ENCODE measurements at places on chromosomes 3 and 15.
A peak's percentile ranks its signal among the peaks of the same experiment; 100 is the strongest.

GRCh38 chr15:74339371-74339770 is 28.1 kb downstream of the CYP11A1 start:
- DNase-seq = no peak

GRCh38 chr15:78312957-78313356 is 13.5 kb upstream of the SKIC8 start:
- no peak for DNase-seq

- DNase-seq = no peak
Measured at GRCh38 chr3:125079675-125080045, 23.9 kb upstream of the HEG1 start.

GRCh38 chr3:70824078-70824477 is 511.6 kb upstream of the MDFIC2 start:
- DNase-seq = peak; percentile 42

GRCh38 chr15:56804938-56805337 is 71.6 kb upstream of the ZNF280D start:
- DNase-seq = no peak

- no peak for DNase-seq
Measured at GRCh38 chr3:188348435-188349244, 194.7 kb downstream of the LPP start.

DNA sequence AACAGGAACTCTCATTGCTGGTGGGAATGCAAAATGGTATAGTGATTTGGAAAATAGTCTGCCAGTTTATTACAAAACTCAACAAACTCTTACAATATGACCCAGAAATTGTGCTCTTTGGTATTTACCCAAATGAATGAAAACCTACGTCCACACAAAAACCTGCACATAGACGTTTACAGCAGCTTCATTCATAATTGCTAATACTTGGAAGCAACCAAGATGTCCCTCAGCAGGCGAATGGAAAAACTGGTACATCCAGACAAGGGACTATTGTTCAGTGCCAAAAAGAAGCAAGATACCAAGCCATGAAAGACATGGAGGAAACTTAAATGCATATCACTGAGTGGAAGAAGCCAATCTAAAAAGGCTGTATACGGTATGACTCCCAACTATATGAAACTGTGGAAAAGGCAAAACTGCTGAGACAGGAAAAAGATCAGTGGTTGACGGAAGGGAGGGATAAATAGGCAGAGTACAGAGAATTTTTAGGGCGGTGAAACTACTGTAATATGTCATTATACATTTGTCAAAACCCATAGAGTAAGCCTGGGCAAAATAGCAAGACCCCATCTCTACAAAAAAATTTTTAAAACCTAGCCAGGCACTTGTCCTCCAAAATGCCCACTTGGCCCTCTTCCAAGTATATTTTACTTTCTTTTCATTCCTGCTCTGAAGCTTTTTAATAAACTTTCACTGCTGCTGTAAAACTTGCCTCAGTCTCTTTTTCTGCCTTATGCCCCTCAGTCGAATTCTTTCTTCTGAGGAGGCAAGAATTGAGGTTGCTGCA is 4.9 kb upstream of the MKRN2OS start:
- DNase-seq = no peak

DNA sequence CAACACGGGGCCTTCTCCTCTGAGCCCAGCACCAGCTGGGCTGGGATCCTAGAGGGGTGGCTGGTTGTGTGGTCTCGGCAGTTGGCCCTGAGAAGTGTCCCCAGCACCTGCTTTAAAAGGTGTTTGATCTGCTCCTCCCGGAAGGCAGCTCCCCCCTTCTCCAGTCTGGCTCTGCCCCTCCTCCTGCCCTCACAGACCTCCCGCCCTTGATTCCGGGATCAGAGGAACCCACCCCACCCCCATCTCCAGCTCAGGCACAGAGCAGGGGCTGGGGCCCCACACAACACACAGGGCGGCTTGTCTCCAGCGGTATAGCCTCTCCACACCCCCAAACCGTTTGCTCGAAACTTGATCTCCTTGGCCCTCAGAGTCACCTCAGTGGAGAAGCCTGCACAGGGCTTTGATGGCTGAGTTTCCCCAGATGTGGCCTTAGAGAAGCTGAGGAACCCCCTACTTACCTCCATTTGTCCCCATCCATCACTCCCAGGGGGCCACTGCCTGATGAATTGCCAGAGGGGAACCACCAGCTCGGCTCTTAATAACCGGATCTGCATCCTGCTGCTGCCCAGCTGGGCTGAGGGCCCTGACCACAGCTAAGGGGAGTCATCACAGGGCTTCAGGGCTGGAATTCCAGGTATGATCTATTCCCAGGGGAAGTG is 6.4 kb upstream of the STRA6 start:
- DNase-seq = peak; percentile 73

- peak; percentile 70 for DNase-seq
Measured at GRCh38 chr15:70608144-70608543, 155.2 kb downstream of the UACA start.

- no peak for DNase-seq
Measured at GRCh38 chr3:45272032-45272810, 46.1 kb upstream of the TMEM158 start.

DNA sequence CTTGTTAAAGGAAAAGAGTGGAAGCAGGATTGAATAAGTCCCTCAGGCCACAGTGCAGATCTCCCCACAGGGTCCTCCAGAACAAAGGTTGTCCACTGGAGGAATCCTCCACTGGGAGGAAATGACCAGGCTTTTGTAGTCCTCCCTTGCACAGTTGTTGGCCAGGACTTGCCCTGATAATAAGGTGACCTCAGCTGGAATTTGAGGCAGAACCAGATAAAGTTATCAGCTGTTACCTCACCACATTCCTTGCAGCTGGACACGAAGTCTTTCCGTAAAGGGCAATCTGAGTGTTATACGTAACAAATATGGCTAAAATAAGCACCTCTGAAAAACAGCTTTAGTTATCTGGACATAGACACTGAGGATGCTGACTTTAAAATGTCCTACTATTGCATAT is 83.5 kb upstream of the NAALADL2 start:
- DNase-seq = no peak

- no peak for DNase-seq
Measured at GRCh38 chr15:62035256-62035924, 24.9 kb downstream of the VPS13C start.

DNA sequence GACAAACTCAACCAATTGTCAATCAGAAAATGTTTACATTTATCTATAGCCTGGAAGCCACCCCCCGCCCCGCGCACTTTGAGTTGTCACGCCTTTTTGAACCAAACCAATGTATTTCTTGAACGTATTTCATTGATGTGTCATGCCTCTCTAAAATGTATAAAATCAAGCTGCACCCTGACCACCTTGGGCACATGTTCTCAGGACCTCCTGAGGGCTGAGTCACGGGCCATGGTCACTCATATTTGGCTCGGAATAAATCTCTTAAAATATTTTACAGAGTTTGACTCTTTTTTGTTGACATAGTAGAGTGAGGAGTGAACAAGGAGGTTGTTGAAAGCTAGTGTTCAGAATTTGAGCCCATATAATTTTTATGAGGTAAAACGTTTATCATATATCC is 6.5 kb downstream of the MCTP2 start:
- no peak for DNase-seq

DNA sequence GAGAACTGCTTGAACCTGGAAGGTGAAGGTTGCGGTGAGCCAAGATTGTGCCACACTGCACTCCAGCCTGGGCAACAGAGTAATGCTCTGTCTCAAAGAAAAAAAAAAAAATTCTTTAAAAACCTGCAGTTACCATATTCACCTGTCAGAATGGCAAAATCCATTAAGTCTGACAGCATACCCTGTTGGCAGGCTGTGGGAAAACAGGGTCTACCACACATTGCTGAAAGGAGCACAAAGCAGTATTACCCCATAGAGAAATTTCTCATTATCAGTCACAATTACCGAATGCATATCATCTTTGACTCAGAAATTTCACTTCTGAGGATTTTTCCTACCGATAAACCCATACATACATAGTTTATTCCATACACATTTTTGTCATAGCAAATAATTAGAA is 264.1 kb upstream of the SLCO3A1 start:
- DNase-seq = no peak

DNA sequence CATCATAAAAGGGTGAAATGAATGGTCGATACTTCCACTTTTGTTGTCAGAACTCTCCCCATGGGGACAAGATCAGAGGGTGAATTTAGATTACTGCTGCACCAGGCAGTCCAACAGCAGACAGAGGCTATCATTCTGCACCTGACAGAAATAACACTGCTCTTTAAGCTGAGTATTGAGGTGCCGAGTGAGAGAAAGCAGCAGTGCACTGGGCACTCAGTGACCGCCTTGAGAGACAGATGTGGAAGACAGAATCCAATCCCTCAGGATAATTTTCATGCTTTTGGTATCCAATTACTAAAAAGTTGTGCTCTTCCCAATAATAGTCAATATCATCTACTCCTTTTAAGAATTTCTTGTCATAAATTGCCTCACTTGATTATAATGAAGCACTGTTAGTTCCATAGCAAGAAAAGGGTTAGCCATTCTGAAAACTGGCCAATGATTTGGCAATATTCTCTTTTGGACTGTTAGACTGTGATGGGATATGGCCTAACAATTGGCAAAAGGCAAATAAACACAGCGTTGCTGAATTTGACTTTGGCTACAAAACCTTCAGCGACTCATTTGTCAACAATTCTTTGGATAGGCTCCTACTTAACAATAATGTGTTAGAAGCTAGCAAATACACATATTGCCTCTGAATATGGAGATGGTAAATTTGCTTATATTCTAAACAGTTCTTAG is 5.5 kb downstream of the FGF7 start:
- no peak for DNase-seq

DNA sequence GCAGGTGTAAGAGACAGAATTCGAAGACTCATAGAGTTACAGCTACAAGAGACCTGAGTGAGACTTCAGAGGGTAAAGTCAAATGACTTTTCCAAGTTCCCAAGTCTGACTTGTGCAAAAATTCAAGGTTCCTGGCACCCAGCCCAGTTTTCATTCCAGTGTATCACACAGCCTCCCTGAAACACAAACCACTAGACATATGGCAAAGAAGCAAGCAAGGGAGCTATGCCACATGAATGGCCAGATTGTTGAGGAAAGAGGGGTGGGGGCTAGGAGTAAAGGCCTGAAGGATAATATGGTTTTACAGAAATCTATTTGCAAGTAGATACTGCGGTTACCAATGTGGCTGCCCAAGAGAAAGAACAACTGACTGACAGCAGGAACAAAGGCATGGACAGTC is 301.2 kb downstream of the MECOM start:
- no peak for DNase-seq

- DNase-seq = peak; percentile 26
Measured at GRCh38 chr3:137509354-137510045, 254.6 kb upstream of the SOX14 start.

DNA sequence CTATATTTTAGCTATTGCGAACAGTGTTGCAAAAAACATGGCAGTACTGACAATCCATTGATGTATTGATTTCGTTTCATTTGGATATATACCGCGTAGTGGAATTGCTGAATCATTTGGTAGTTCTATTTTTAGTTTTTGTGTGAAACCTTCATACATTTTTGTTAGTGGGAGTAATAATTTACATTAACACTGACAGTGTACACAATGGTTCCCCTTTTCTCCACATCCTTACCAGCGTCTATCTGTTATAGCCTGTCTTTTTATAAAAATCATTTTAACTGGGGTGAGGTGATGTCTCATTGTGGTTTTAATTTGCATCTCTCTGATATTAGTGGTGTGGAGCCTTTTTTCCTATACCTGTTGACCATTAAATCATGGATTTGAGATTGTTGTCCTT is 392.4 kb upstream of the ALCAM start:
- DNase-seq = no peak

DNA sequence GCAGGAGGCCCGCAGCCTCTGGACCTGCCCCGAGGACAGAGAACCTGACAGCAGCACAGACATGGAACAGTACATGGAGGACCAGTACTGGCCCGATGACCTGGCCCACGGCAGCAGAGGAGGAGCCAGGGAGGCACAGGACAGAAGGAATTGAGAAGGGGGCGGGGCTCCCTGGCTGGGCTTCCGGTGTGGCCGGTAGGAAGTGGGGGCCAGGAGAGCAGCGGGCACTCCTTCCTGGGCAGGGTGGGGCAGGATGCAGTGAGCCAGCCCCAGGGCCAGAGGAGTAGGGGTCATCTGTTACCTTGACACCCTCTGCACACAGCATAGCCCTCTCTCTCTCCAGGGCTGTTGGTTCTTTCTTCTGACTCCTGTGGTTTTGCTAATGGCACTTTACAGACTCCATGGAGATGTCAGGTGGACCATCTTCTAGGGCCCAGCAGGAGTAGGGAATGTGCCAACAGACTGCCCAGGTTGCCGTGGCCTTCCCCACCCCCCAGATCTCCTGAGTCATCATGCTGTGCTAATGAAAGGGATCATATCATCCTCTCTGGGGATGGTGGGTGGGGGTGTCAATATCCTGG is 8.6 kb upstream of the ISG20 start:
- no peak for DNase-seq

- no peak for DNase-seq
Measured at GRCh38 chr3:58237941-58238681, 519 bp downstream of the ABHD6 start.

- no peak for DNase-seq
Measured at GRCh38 chr3:171374661-171375285, 85.4 kb downstream of the TNIK start.

DNA sequence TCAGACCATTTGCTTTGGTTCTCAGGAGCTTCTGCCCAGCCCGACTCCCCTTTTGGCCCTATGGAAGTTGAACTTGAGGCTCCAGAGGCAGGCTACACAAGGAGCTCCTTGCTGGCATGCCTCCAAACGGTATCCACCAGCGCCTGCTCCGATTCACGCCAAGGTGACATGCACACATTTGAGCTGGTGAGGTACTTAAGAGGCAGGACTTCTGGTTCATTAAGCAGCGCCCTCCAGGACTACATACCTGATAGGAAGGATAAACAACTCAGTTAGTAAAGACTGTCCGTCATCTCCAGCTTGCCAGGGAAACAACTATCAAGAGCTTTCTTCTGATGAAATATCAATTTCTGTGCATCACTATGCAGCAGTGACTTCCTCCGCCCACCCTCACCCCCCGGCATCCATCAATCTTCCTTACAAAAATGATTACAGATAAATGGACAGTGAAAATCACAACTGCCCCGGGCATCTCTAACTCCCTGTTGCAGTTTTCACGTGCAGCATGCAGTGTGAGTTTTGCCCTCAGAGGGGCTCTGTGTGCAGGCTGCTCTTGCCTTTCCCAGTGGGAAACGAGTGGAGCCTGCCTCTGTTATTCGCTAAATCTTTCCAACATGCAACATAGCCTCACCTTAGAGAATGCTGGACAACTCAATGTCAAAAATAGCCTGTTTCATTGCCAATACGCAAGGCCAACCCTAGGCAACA is 122.9 kb downstream of the ARRDC4 start:
- DNase-seq = no peak

DNA sequence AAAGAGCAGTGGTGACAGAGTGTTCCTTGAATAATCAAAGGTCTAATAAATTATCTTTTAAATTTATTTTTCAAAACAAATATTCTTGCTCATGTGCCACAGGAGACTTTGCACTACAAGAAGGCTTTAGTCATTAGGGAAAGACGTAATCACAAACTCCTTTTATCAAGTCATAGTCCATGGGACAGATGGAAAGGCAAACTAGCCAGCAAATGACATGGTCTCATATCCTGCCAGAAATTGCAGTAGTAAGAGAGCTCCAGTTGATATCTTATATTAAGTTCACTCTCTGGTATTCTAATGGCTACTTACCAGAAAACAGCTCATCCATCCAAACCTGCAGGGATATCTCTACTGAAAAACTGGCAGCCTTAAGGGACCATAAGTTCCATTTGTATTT is 225.0 kb upstream of the TP63 start:
- DNase-seq = no peak

Measured in left hindlimb (tissue), 1 donor.